ENCODE measurements at places on chromosomes 5 and 9.
A peak's percentile ranks its signal among the peaks of the same experiment; 100 is the strongest.

- DNase-seq = peak; percentile 67
Measured at GRCh38 chr9:3863111-3863528, 337.3 kb upstream of the RFX3 start.

GRCh38 chr9:77488439-77489126 is 159.5 kb downstream of the GNA14 start:
- DNase-seq = no peak

DNA sequence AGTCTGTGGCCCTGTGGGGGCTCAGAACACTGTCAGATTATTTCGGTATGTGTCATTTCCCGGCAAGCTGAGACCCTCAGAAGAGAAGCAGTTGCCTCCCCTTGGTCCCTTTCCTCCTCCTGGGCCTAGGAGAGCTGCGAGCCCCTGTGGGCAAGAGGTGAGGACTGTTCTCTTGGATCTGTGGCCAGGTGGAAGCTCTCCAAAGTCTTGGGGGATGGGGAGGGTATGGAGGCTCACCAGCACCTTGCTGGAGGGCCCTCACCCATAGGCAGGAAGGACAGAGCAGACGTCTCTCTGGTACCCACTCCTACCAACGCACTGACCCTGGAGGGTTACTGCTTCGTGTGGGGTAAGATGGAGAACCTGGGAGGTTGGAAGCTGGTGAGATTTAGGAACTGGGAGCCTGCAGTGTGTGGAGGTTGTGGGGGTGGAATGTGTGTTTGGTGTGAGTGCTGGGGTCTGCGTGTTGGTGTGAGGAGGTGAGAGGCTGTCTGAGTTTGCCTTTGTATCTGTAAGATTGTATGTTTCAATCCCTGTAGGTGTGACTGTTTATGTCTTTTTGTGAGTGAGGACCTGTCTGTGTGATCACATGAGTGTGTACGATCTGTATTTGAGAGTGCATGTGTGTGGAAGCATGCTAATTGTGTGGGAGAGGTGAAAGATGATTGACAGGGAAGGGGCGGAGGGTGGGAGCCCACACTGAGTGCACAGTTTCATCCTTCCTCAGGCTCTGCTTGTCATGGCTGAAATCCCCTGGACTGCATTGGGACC is 52.4 kb upstream of the PSD2 start:
- peak; percentile 39 for DNase-seq

DNA sequence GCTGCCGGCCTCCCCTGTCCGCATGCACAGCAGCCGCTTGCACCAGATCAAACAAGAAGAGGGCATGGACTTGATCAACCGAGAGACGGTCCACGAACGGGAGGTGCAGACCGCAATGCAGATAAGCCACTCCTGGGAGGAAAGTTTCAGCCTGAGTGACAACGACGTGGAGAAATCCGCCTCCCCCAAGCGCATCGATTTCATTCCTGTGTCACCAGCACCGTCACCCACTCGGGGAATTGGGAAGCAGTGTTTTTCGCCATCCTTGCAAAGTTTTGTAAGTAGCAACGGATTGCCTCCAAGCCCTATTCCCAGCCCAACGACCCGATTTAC is 75.3 kb downstream of the PIP5K1B start:
- no peak for DNase-seq

- DNase-seq = peak; percentile 72
Measured at GRCh38 chr9:123438821-123439220, 82.8 kb downstream of the CRB2 start.

DNA sequence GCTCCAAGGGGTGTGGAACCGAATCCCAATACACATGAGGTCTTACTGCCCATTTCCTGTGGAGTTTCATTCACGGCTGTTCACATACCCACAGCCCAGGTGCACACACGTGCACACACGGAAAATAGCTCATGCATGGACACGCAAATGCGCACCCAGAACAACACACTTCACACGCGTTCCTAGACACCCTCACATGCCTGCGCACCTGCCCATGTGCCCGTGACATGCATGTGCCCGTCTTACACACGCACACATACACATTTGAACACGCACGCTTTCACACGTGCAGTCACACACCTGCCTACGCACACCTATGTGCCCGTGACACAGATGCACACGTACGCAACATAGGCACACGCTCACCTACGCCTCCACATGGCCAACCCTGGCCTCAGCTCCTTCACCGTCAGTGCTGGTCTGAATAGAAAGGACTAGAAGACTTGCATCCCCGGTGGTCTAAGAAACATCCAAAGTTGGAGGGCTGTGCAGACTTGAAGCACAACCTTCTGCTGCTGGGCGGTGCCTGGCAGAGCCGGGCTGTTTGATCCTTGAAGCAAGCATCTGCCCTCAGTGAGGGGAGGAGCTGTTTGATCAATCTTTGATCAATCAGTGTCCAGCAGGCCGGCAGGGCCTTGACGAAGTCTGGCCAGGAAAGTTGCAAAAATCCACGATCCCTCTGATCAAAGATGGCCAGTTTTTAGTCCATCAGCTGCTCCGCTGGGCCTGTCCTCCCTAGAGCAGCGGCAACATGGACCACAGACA is 164.7 kb downstream of the OLFM1 start:
- DNase-seq = no peak

DNA sequence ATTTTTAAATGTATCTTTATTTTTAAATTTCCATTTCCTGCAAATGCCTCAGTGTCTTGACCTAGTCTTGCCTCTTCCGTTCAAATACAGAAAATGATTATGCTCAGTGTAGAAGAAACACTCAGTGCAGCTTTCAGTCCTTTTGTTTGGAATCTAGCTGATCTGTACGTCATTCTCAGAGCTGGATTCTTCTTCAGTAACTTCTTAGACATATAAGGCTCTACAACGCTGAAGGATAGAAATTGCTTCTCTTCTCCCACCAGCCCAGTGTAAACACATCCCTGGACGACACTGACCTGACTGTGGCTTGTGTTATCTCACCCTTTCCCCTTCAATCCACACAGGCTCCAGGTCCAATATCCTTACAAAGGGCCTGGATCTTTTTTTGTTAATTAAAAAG is 3.2 kb upstream of the ALDH1B1 start:
- DNase-seq = no peak

- no peak for DNase-seq
Measured at GRCh38 chr9:94611638-94612068, 18.0 kb upstream of the FBP2 start.

GRCh38 chr9:28073270-28073669 is 500.0 kb upstream of the C9orf72 start:
- peak; percentile 60 for DNase-seq

- DNase-seq = no peak
Measured at GRCh38 chr9:33112094-33112493, 35.6 kb upstream of the SMU1 start.
